ENCODE measurements at places on chromosomes 12 and 14.

DNA sequence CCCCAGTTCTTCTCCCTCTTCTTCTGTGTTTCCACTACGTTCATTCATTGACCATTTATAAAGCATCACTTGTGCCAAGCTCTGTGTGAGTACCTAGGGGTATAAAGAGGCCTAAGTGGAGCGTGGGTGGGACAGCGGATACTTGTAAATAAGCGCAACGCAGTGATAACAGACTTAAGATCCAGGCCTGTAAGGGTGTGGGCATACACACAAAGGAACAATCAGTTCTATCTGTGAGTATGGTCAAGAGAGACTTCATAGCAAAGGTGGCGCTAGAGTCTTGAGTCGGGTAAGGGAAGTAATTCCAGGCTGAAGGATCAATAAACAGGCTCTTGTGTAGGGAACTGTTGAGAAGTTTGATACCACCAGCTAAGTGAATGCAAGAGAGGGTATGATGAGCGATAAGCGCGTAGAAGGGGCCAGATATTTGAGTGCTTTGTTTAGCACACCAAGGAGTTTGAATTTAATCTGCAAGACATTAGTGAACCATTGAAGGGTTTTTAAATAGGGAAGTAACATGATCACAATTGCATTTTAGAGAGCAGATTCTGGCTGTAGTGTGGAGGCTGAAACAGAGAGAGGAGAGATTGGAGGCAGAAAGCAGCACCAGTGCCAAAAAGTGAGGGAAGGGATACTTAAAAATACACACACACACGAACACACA lies 1.0 kb upstream of the GXYLT1 start:
- DNase-seq, result no peak

- no peak for DNase-seq
These were observed 8.9 kb upstream of the RBM25 start for GRCh38 chr14:73049428-73049827.

GRCh38 chr14:50773632-50774541 lies 57.1 kb downstream of the NIN start:
- peak; percentile 66 for DNase-seq

DNA sequence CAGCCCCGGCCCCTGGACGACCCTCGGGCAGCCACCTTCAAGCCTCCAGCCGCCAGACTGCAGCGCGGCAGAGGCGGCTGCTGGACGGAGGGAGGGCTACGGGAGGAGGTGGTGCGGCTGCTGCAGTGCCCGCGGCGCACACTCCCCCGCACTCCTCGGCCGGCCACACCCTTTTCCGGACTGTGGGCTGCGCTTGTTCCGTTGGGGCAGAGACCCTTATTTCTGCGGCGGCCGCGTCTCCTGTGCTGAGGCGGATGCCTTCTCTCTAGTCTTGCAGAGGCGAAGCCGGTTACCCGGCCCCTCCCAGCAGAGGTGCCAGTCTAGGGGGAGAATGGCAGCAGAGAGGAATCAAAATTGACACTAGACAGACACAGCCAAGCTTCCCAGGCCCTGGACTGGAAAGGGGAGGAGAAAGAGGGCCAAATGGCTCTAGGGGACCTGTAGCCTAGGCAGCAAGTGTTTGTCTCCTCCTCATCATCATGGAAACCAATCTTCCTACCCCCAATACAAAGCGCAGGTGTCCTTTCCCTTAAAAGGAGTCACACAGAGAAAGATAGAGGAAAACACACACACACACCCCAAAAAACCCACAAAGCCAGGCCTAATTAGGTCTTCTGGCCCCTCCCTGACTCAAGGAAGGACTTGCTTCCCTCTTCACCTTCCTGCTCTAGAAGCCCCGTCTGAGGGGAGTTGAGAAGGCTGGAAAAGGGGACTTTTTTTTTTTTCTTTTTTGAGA lies 1.3 kb downstream of the ESYT1 start:
- DNase-seq, result peak; percentile 87

GRCh38 chr14:90755661-90756304 lies 60.4 kb downstream of the TTC7B start:
- DNase-seq, result no peak

GRCh38 chr12:28059668-28060067 lies 87.1 kb upstream of the PTHLH start:
- no peak for DNase-seq

DNA sequence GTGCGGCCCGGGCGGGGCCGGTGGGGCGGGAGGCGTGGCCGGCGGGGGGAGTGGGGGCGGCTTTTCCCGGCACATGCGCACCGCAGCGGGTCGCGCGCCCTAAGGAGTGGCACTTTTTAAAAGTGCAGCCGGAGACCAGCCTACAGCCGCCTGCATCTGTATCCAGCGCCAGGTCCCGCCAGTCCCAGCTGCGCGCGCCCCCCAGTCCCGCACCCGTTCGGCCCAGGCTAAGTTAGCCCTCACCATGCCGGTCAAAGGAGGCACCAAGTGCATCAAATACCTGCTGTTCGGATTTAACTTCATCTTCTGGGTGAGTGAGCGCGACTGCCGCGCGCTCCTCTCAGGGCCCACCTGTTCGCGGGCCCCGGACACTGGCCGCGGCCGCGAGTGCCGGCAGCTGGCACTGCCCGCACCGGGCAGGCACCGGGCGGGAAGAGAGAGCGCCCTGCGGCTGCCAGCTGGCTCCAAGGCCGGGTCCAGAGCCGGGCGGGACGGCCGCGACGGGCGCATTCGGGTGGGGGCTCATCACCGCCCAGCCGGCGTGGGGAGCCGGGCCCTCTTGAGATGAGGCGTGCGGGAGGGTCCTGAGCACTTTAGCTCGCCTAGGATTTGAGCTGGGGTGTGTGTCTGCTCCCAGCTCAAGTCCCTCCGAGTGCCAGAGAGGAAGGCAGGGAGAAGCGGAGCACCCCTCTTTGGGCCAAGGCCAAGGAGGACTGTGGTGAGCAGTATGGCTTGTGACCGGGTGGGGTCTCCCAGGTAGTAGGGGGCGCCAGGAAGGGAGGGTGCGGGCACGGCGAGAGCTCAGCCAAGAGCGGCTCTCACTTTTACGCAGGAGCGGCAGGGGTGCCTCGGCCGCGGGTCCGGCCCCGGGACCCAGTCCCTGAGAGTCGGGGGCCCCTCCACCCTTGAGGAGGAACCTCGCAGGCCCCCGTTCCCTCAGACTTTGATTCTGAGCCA lies at the start of gene CD9:
TSS of gene CD9 (plus strand) at position 145 of the 957 bp plus-strand sequence. CDS start at position 245, 100 bp downstream.
- peak; percentile 71 for DNase-seq

- no peak for DNase-seq
These were observed 81.4 kb downstream of the ACTN1 start for GRCh38 chr14:68897559-68898155.

DNA sequence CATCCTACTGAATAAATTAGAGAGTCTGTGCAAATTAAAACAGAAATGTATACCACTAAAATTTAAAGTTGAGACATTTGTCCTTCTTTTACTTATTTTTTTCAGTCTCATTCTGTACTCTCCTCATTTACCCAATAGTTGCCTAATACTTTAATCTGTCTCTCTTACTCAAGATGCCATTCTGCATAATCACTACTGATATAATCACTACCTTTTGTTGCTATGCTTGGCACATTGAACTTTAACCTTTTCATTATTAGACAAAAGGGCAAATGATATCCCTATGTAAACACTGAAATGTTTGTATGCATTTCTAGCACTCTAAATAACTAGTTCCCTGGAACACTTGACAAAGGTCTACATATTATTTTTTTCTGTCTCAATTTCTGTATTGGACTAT lies 1108.3 kb upstream of the FLRT2 start:
- DNase-seq, result no peak

DNA sequence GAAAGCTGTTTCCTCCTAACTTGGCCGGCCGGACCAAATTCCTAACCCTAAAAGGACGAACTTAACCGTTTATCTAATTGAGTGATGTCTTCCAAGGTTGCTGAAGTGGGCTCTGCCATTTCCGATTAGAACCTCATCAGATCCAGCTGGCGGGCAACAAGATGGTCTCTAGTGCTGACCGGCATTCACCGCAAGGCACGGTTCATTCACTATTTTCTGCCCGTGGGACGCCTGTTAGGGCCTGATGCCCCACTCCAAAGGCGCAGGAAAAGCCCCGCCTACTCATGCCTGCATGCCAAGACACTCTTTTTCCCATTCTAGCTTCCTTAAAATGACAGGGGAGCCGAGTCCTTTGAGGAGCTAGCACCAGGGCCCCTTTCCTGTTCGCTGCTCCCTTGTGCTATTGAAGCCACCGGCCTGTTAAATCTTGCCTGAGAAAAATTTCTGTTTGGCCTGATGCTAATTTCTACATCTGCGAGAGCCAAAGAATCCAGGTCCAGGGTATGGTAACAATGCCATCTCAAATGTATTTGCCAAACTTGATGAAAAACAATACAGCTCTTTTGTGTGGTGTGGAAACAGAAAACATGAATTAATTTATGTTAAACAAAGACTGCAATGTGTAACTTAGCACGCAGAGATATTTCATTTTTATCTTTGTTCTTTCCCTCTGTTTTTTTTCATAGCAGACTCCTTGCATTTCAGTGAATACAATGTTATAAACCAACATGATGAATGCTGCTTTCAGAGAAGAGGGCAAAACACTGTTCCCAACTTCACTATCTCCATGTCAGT lies 1071.2 kb upstream of the USP15 start:
- no peak for DNase-seq

DNA sequence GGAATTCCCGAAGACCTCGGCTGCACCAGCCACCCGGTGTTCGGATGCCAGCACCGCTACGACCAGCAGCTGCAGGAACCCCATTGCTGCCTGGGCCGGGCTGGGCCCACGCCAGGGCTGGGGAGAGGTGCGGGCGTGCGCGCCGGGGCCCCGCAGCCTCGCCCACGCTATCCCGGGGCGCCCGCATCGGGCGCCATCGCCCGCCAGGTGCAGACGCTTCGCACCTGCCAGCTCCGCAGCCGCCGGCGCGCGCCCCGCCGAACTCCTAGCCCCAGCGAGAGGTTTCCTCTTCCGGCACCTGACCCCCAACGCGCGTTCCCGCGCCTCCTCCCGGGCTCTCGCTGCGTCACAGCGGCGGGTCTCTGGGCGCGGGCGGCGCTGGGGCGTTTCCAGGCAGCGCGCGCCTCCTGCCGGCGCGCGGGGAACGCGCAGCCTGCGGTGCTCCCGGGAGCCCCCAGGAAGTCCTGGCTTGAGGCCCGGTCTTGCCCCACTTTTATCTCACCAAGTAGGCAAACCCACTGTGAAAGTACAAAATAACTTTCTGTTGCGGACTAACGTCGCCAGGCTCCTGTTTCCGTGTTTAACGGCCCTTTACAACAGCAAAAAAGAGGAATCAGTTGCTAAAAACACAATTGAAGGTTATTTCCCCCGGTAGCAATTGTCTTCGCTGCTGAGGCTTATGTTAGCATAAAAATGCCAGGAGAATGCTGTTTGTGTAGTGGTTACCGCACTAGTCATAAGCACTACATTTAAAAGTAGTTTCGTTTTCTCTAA lies at the start of gene TM7SF3:
TSS of gene TM7SF3 (minus strand) at position 300 of the 774 bp plus-strand sequence. CDS start at position 84, 216 bp downstream.
- peak; percentile 96 for DNase-seq

GRCh38 chr12:15268927-15269552 lies 47.8 kb upstream of the RERG start:
- DNase-seq, result no peak

DNA sequence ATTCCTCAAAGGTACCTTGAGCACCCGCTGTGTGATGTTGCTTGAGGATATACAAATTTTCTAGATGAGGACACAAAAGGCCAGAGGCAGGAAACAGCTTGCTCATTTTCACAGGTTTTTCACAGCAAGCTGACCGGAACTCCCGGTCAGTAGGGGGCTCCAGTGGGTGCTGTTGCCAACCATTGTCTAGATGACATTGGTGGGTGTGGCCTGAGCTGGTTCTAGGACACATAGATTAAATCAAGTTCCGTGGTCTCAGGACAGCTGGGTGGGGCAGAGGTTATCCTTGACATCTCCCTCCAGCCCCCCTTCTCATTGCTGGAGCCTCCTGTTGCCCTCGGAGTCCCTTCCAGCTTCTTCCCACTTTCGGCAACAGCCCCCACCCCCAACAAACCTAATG lies 153.6 kb upstream of the FKBP4 start:
- no peak for DNase-seq
